ENCODE measurements at places on chromosomes 16 and 17.
A peak's percentile ranks its signal among the peaks of the same experiment; 100 is the strongest.

DNA sequence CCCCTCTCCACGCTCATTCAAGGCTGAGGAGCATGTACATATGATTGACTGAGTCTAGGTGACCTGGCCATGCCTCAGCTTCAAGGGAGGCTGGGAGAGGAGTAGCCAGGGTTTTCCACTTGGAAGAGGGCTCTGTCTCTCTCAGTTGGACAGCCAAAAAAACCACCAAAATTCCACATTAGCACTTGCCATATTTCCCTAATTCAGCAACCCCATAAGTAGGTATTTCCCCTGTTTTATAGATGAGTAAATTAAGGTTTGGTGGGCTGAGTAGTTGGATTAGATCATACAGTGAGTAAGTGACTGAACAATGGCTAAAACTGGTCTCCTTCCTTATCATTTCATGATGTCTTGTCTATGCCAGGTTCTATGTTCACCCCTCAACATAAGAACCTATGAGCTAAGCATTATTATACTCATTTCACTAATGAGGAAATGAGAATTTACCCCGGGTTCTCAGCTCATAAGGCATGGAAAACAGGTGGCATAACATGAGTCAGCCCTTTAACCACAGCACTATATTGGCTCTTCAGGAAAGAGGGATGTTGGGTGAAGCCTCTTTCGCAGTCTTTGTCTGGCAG, 68.0 kb upstream of the GAS7 start:
- no peak for DNase-seq

- no peak for DNase-seq
Measured at GRCh38 chr16:23183543-23183862, 958 bp downstream of the SCNN1G start.

DNA sequence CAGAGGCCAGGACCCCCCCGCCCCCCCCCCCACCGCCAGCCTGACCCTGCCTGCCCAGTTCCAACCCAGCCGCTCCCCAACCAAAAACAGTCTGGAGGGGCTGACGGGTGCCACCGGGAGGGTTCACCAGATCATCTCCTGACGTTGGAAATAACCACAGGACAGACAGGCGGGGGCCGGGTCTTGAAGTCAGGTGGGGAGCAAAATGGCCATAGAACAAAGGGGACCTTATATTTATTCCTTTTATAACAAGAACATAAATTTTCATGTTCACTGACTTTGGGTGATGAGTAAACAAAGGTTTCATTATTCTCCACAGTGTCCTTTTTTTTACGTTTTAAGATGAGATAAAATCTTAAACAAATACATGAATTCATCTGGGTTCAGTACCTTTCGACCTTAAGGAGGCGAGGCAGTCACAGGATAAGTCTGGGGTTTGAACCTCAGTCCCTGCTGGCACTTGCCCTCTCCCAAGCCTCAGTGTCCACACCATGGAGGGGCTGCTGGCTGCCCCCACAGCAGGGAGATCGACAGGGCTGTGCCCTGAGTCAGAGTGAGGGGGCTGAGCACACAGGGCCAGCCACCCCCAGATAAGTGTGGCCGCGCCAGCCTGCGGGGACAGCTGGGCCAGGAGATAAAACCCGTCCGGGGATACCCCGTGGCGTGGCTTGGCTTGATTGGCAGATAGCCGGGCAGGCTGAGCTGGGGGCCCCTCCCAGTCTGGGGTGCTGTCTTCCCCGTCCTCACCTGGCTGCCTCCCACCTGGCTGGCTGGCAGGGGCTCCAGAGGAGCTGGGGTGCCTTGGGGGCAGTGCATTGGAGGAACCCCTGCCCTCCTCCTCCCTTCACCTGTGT, 15.0 kb downstream of the SLC7A5 start:
- peak; percentile 54 for DNase-seq

DNA sequence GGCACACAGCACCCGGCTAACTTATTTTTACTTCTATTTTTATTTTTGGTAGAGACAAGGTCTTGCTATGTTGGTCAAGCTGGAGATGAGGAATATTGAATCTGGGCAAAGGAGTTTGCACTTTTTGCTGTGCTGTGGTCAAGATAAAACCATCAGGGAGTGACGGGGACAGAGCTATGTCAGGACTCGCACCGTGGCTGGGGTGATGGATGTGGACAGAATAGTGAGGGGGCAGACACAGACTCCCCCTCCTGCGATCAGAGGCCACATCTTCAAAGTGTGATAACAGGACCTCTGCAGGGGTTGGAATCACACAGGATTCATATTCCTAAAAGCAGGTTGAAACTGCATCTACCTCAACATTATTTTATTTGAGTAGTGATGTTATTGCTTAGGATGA, 25.6 kb downstream of the IL21R start:
- no peak for DNase-seq

DNA sequence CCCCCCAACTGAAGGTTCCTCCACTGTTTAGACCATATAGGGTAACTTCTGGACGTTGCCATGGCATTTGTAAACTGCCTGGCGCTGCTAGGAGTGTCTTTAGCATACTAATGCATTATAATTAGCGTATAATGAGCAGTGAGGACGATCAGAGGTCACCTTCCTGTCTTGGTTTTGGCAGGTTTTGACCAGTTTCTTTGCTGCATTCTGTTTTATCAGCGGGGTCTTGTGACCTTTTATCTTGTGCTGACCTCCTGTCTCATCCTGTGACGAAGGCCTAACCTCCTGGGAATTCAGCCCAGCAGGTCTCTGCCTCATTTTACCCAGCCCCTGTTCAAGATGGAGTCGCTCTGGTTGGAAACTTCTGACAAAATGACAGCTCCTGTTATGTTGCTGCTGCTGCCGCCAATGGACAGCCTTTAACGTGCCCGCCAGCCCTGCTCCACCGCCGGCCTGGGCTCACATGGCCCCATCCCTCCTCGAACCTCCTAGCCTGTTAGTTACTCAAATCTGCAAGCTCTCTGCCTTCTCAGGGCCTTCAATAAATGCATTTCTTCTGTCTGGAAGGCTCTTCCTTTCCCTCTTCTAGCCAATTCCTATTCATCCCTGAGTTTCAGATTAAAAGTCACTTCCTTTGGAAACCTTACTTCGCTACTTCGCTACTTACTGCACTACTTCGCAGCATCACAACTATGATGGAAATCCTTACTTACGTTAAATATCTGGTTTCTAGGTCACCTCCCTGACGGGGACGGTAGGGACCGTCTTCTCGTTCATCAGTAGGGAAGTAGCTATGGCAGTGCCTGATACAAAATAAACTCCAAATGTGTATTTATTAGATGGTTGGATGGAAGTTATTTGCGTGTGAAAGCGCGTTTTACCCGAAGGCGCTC, 640 bp upstream of the NAGLU start:
- DNase-seq: no peak

- DNase-seq: no peak
Measured at GRCh38 chr17:42338427-42338985, 49.7 kb downstream of the STAT3 start.

DNA sequence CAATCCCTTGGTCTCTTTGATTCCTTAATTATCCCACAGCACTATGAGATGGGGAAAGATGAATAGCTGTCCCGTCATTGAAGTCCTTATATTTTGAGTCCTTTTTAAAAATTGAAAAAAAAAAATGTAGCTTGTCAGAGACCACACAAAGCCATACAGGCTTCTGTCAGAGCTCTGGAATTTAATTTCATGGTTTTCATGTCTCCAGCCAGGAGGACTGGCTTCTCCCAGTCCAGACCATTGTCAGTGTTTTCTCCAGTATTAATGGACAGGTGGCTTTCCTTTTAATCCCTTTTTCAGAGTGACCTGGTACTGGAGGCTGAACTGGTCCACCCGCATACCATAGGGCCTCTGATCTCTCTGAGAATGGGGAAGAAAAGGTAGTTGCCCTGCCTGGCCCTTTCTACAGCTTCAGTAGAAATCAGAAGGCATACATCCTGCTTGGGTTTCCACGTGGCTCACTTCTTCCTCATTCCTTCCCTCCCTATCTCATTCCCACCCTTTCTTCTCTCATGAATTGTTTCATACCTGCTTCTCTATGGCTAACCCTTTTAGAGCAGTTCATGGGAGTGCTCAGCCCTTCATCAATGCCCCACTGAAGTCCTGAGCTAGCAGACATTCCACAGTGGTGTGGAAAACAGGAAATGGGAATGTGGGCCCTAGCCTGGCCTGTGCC, 29.1 kb downstream of the TRIM16 start:
- no peak for DNase-seq

GRCh38 chr16:3578610-3579551, 1.7 kb upstream of the NLRC3 start:
- DNase-seq: peak; percentile 29

- no peak for DNase-seq
Measured at GRCh38 chr17:2222301-2222700, 81.3 kb downstream of the SMG6 start.

DNA sequence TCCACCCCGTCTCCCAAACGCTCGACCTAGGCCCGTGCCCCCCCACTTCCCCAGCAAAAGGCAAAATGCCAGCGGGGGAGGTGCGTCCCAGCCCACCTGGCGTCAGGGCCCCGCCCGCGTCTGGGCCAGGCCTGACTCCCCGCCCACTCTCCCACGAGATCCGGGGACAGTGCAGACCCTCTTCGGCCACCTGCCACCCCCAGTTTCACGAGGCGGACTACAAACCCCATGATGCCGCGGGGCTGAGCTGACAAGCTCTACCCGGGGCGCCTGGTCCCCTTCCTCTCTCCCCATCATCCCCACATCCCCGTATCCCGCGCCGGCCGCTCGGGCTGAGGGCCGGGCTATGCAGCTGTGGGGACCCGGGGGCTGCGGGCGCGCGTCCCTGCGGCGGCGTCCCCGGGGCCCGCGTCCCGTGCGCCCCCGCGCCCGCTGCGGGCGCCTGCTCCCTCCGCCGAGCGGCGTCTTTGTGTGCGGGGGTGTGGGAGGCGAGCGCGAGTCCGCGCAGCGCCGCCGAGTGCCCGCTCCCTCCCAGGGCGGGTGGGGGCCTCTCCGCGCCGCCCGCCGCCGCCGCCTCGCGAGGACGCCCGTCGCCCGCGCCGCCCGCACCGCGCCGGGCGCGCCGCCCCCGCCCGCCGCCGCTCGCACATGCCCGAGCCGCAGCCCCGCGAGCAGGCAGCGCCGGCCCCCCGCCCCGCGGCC, at the start of gene ANKRD13B:
Gene ANKRD13B, plus strand, starts transcription at position 283 of the 702 bp plus-strand sequence. CDS start 490 bp downstream, outside the sequence.
- DNase-seq: no peak

- no peak for DNase-seq
Measured at GRCh38 chr17:2946144-2946543, 117.3 kb downstream of the OR1D5 start.

GRCh38 chr16:8203101-8203500, 387.2 kb downstream of the TMEM114 start:
- DNase-seq: no peak

DNA sequence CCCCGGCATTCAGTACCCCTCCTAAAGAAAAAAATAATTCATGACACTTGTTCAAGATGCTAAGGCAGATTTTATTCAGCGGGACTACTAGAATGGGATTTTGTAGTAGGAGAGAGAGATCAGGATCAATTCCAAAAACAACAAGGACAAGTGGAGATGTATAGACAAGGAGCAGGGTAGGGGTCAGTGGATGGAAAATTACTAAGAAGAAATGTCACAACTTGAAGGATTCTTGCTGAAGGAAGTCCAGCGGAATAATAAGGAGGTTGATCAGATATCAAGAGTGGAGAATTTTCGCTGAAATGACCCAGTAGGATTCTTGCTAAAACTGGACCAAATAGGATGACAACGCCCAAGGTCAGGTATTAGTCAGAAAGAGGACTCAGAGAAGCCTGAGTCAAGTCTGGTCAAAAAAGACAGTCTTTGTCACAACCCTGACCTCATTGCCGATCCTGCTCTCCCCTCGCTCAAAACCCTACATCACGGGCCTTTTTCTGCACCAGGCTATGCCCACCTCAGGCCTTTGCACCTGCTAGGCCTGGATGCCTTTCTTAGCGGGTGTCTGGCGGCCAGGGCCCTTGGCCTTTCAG, 36.9 kb downstream of the MMD start:
- DNase-seq: no peak

GRCh38 chr17:19411631-19412030, 599 bp downstream of the RNF112 start:
- no peak for DNase-seq

GRCh38 chr17:67718325-67718941, 697 bp downstream of the NOL11 start:
- peak; percentile 2 for DNase-seq

DNA sequence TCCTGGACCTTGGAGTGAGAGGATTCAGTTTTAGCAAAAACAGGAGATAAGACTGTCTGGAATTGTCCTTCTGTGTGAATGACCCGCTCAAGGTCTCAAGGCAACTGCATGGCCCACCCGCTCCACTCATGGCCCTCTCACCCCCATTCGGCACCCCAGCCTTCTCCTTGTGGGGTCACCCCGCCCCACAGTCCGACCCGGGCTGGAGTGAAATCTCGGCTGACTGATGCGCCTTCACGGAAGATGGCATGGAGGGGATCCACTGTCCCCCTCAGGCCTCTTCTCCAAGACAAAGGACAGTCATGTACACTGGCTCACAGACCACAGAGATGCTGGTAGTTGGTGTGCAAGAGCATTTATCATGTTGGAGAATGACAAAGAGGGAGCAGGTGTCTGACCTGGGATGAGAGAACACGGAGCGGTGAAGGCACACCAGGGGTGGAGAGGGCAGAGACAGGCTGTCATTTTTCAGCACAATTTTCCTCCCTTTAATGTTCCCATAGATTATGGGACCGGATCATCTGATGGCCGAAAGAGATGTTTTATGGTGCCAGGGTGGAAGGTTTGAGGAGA, 391.9 kb upstream of the TNRC6C start:
- no peak for DNase-seq

DNA sequence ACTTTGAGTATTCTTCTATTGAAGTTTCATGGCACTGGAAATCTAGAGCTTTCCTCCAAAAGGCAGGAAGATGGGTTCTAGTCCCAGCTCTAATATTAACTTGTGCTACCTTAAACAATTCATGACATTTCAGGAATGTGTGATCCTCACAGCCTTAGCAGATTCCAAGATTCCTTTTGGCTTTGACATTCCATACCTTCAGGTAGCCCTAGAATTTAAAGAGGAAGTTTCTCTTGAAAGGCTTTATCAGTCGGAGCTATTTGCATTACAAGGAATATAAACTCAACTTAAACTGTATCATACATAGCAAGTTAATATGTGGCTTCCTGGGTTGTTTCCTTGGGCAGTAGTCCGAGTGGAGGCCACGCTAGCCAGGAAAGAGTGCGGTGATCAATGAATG, 330.0 kb downstream of the SHISA9 start:
- no peak for DNase-seq

DNA sequence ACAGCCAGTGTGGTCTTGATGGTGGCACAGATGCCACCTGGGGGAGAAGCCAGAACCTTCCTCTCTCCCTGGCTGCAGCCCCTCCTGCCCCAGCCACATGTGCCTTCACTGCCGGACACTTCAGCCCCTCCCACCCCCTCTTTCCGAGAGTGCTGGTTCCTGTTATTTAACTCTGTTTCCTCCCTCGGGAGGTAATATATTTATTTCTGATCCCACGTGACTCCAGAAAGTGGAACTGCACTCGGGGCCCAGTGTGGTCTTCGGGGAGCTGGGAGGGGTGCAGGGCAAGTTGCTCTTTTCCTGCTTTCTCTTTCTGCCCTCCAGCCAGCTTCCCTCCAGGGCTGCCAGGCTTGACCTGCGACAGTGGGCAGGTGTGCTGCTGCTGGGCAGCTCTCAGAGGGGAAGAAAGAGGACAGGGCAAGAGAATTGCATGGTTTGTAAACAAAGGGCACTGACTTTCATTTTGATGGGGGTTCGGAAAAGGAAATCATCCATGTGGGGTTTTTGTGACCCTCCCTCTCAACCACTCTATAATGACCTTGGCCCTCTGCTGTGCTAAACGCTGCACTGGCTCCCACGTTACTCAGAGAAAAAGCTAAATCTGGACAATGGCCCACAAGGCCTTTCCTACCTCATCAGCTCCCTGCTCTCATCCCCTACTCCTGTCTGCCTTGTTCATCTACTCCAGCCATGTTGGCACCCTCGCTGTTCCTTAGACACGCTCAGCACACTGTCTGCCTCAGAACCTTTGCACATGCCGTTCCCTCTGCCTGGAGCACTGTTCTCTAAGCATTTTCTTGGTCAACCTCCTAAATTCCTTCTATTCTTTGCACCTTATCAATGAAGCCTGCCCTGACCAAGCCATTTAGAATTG, 8.2 kb upstream of the CIITA start:
- no peak for DNase-seq

Measured in T-helper 22 cell (primary cell).